ENCODE measurements at places on chromosomes 1 and 21.
A peak's percentile ranks its signal among the peaks of the same experiment; 100 is the strongest.

DNA sequence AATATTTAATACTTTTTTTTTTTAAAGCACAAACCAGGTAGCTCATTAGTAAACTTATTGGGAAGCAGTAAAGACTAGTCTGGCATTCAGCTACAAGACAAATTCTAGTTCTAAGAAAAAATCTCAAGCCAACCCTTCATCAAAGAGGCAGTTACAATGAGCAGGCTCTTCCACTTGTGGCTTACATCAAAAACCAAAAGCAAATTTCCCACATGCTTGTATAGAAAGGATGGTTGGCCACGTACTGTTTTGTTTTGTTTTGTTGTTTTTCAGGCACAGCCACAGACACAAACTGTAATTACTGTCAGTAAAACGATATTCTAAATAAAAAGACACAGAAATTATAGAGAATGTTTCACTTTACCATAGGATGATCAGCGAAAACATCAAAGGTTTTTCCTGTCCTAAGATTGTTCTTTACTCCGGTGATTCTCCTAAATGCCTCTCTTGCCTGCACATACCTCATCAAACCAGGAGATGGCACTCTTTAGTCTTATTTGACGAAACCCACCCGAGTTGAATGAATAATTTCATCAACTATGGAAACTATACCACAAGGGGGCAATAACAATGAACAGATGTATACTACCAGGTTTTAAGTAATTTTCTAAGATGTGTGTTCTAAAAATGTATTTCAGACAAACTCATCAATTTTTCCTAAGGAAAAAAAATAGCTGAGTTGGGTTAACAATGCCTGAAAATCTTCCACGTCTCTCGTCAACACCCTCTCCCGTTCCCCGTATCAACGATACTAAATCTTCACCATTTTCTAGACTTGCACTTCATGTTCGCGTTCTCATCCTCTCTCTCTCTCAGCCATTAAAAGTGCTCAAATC lies 26.9 kb downstream of the RPL5 start:
- DNase-seq: peak; percentile 89

DNA sequence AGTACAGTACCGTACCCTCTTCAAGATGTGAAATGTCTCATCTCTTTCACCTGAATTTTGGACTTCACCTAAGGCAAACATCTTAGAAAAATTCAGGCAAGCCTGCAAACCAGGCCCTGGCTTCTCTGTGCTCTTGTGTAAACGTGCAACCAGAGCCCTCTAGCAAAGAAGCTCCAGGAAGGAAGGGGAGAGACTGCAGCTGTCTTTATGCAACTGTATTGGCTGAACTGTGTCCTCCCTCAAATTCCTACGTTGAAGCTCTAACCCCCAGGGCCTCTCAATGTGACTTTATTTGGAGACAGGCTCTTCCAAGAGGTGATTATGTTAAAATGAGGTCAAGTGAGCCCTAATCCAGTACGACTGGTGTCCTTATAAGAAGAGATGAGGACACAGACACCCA lies 60.3 kb downstream of the SLC45A1 start:
- DNase-seq: peak; percentile 56

GRCh38 chr1:228314658-228315483 lies 91.8 kb downstream of the TRIM11 start:
- DNase-seq: no peak

DNA sequence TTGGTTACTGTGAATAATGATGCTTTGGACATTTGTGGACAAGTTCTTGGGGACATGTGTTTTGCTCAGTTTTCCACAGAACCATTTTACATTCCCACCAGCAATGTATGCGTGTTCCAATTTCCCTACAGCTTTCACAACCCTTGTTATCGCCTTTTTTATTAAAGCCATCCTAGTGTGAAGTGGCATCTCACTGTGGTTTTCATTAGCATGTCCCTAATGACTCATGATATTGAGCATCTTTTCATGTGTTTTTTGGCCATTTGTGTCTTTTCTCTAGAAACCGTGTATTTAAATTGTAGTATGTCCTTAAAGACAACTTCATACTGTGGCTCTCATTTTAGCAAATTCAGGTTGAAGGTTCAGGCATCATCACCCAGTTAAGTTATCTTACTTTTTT lies 132.1 kb downstream of the TGFBR3 start:
- no peak for DNase-seq

- DNase-seq: no peak
These were observed 549.2 kb downstream of the PTPRU start for GRCh38 chr1:29785554-29785953.

DNA sequence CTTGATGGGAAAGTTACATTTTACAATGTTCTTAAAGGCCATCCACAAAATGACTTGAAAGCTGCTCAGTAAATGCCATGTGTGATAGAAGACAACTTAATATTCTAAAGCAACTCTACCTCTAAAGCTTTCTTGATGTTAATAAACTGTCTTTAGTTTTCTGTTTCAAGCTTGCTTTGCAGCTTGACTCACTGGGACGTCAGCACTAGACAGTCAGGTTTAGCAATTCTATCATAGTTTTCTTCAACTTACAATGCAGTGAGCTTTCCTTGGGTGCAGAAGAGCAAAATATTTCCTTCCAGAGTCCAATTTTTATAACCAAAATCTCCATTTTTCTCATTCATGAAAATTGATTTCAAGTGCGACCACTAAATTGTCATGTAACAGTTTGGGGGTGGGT lies 273.1 kb downstream of the NTNG1 start:
- no peak for DNase-seq

DNA sequence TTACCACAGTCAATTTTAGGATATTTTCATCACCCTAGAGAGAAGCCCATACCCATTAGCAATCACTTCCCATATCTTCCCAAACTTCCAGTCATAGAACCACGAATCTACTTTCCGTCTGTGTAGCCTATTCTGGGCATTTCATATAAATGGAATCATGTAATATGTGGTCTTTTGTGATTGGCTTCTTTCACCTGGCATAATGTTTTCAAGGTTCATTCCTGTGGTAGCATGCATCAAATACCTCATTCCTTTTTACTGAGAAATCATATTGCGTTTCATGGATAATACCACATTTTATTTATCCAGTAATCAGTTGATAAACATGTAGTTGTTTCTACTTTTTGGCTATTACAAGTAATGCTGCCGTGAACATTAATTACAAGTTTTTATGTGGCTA lies 21.5 kb downstream of the DESI2 start:
- DNase-seq: no peak

DNA sequence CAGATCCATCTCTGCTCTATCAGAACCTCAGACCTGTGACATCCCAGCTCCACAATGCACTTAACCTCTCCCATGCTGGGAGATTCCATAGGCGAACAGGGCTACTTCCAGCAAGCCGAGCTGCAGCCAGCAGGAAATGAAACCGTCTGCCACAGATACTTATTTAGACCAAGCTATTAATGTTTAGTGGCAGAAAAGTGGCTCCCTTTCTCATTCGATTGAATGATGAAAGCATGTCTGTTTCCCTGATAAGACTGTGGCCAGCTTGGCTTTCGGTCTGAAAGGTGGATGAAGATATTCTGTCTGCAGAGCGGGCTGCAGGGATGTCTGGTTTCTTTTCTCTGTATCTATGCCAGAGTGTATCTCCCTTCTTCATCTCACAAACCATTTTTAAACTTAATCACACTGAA lies 146.4 kb downstream of the GREM2 start:
- DNase-seq: peak; percentile 25

- DNase-seq: no peak
These were observed 205.9 kb upstream of the VAMP3 start for GRCh38 chr1:7565099-7565750.

- peak; percentile 62 for DNase-seq
These were observed 125.8 kb downstream of the PLPP3 start for GRCh38 chr1:56453417-56454078.

- DNase-seq: no peak
These were observed 48.4 kb upstream of the EIF4G3 start for GRCh38 chr1:21225065-21225464.

GRCh38 chr1:79817031-79817560 lies 810.6 kb upstream of the ADGRL4 start:
- DNase-seq: no peak

DNA sequence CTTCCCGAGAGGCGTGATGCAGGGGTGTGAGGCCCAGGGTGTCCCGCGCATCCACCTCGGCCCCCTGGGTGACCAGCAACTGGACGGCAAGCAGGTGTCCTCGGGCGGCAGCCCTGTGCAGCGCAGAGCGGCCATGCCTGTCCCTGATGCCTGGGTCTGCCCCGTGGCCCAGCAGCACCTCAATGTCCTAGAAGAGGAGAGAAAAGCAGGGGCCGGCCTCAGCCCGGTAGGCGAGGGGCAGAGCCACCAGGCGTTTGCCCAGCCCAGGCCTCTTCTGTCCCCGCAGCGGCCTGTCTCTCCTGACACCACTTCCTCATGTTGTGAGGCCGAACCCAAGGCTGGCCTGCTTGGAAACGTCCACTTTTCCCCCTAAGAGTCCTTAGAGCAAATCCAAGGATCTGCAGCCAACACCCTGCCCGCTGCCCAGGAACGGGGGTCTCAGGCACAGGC lies 1.7 kb downstream of the ANKRD65 start:
- no peak for DNase-seq

DNA sequence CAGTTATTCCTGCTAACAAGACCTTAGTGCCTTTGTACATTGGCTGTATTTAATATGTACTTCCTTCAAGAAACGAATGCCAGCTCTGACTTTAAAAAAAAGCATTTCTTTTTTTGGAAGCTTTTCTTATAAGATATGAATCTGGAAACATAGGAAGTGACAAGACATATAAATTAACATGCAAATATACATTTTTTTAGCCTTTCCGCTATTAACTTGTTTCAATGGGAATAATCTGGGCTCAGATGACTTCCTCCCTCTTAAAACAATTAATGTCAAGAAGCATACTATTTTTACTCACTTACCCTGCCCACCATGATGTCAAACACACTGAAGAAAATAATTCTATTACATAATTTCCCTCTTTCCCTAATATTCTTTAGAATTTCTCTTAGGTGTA lies 1.4 kb downstream of the DENND1B start:
- peak; percentile 11 for DNase-seq

- no peak for DNase-seq
These were observed 666.7 kb downstream of the NCAM2 start for GRCh38 chr21:21664871-21665270.

DNA sequence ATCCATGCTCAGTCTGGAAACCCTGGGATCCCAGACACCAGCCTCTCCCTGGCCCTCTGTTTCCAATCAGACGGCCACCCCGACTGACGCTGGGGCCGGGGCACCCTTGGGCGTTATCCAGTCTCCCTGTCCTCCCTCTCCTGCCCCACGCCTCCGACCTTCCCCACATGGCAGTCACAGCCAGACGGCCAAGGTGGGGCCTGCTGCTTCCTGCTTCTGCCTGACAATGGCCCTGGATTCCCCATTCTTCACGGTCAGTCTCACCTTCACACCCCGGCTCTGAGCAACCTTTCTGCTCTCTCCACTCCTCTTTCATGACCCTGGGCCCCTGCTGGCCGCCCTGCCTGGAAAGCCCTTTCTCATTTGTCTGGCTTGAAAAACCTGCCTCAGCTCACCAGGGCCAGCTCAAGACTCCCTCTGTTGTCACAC lies 6.6 kb downstream of the GNG4 start:
- DNase-seq: no peak

DNA sequence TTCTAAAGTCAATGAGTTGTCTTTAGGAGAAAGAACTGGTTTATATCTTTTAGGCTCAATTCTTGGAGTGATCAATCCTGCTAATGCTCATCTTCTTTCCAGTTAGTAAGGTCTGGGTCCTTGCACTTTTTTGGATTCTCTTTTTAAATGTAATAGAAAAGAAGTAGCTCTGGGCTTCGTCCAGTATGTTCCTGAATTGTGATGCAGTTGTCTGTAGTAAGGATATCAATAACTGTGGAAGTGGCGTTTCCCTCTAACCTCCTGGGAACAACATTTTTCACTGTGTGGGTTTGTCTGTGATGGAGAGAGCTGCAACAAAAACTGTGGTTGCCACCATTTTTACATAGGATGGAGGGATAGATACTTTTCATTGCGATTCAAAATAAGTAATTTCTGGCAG lies 367.2 kb downstream of the USP25 start:
- no peak for DNase-seq

DNA sequence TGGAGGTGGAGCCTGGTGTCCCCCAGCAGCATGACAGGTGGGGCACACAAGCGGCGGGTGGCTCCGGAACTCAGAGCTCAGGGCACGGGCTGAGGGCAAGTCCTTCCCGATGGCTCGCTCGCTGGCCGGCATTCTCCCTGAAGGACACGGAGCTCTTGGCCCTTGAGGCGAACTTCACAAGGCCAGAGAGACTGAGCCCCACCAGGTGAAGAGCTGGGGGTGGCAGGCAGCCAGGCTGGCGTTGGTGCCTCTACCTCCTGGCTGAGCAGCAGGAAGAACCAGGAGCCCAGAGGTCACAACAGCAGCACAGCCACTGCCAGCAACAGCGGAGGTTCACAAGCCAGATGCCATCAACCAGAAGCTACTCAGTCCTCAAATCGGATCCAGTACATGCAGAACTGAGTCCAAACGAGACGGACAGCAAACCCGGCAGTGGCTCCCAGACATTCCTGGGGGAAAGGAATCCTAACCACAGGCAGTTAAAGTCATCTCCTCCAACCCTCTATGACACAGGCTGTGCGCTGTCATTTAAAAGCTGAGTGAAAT lies 54.1 kb downstream of the NPHP4 start:
- DNase-seq: peak; percentile 69

- no peak for DNase-seq
These were observed 113.0 kb downstream of the GLIS1 start for GRCh38 chr1:53625766-53626520.

DNA sequence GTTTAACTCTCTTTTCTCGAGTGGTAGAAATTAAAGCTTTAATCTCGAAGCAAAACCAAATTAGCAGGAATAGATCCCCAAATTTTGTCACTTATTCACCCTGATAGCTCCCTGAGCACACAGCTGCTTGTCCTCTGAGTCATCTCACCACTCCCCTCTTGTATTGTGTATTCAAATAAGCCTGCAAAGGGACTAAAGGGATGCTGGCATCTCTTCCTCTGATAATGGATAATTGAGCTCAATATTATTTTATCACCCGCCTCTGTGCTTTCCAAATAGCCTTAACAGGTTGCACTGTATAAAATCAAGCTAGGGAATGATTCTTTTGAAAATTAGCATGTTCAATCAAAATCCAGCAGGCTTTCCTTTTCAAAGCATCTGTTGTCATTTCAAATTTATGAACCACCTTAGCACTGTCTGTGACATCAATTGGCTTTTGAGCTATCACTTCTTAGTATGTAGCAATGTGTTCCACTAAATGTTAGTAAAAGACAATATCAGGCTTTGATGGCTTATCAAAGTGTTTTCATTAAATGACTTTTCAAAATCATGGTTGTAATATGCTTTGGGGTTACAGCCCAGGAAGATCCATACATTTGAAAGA lies 561.6 kb downstream of the PLA2G4A start:
- DNase-seq: no peak
